Spinal cord (tissue), 10 donors: ENCODE measurements at places on chromosomes 13 and 19. TPM values are rescaled to one million over a fixed set of nuclear protein-coding genes. Genes with fewer than 3 reads are reported as not detected.

The ATP8B3 gene
- total RNA-seq, result 1.1 TPM

The CEACAM1 gene
- 0.88 TPM for total RNA-seq

The TMTC4 gene
- 72.1 TPM for total RNA-seq

The OVOL3 gene
- total RNA-seq, result not detected

The LRRC63 gene
- 0.61 TPM for total RNA-seq

The KLK1 gene
- total RNA-seq, result 1.3 TPM

The FARP1 gene
- 60.0 TPM for total RNA-seq

The ADAT3 gene
- 3.0 TPM for total RNA-seq

The F10 gene
- total RNA-seq, result 4.9 TPM

The TSHZ3 gene
- total RNA-seq, result 10.9 TPM

The KCTD4 gene
- total RNA-seq, result 2.1 TPM

The NKG7 gene
- total RNA-seq, result 0.44 TPM

DNA sequence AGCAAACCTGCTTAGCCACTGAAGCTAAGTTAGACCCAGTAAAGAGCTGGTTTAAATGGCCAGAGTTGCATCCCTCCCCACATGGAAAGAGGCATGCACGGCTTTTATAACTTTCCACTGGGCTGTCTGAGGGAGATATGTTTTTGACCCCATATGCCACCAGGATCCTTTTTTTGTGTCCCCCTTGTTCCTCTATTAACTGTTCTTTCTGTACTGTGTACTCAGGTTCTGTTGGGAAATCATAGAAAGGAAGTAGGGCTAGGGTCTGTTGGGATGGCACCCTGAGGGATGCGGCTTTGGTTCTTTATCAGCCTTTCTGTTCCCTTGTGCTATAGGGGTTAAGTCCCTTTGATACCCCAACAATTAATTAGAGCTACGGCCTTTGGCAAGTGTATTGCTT is 12.2 kb upstream of the TM9SF2 start:
- no peak for DNase-seq

DNA sequence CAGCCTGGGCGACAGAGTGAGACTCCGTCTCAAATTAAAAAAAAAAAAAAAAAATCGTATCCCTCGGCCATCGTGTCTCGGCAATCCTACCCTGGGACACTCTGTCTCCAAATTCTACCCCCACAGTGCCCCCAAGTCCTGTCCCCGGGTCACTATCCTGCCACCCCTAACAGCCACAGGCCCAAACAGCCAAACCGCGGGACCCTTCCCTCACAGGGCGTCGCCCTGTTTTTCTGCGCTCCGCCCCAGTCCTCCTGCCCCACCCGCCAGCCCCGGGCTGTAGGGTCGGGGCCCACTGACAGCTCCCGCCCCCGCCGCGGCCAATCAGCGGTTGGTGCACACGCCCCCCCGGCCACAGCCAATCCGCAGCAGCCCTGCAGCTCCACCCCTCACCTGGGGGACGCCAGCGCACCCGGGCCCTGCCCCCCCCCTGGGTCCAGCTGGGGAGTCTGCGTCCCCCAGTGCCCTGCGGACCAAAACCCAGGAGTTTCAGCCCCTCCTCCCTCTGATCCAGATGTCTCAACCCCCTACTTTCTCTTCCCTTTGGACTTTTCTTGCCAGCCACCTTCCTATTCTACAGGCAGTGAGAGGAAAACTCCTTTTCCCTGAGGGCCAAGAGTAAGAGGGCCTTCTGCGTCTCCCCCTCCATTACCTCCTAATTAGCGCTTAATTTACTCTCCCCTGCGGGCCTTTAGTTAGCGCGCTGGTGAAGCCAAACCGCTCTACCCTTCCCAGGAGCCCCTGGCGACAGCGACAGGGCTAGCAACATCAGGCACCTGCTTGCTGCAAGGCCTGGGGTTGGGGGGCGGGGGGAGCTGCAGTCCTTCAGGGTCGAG is 1.5 kb upstream of the BCAT2 start:
- DNase-seq, result peak; percentile 87

DNA sequence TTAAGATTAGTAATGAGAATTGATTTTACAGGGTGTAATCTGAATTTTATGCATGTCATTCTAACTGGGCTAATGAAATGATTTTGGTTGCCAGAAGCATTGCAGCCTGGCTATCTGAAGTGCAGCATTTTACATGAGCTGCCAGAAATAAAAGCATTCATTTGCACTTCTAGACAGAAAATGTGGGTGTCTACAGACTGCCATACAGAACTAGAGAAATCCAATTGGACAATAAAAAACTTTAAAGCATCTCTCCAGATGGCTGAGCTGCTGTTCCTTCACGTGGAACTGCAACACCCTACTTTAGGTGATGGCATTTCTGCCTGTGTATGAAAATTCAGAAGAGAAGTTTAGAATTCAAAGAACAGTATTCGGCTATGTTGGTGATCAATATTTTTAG is 450.1 kb upstream of the SLITRK1 start:
- DNase-seq, result no peak

GRCh38 chr13:60242043-60242595 is 78.4 kb upstream of the DIAPH3 start:
- DNase-seq, result no peak

DNA sequence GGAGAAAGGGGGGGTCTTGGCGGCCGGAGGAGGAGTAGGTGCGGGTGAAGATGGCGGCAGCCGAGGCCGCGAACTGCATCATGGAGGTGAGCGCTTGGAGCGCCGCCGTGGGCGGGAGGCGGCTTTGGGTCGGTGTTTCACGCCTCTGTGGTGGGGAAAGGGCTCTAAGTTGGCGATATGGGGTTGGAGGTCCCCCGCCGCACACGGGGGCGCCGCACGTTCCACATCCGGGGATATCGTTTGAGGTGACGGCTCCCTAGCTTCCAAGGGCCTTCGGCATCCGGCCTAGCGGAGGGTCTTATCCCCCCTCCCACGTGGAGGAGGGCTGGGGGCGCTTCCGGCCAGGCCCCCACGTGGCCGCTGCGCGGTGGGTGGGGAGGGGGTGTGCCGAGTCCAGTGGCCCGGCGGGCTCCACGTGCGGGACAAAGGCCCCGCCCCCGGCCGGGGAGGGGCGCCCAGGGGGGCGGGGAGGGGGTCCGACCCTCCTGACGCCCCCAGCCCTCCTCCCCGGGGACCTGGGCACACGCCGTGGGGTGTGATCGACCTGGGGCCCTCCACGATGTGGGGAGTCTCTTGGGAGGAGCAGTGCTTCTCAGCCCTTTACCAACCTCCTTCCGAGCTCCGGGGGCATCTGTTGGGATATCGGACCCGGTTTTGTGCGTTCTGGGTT is at the start of gene PRMT1:
Gene PRMT1 (plus strand): TSS at position 41 of the 670 bp plus-strand sequence. CDS start 10 bp downstream, at position 51.
- no peak for DNase-seq

GRCh38 chr13:112964971-112965492 is 4.0 kb upstream of the MCF2L start:
- DNase-seq, result no peak

DNA sequence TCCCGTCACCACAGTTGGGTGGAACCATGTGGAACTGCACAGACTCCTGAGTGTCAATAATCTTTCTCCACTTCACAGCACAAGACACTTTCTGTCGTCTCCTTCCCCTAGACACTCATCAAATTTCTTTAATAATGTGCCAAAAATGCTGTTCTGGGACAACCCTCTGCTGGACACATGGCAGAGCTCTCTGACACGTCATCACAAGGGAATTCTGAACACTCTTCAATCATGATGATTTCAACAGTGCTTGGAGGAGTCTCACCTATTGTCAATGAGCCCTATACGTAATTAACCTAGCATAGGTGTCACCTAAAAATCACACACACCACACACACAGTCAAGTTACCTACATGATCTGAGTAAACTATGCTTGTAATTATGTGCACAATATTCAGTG is 141.3 kb downstream of the STOML3 start:
- DNase-seq, result no peak

DNA sequence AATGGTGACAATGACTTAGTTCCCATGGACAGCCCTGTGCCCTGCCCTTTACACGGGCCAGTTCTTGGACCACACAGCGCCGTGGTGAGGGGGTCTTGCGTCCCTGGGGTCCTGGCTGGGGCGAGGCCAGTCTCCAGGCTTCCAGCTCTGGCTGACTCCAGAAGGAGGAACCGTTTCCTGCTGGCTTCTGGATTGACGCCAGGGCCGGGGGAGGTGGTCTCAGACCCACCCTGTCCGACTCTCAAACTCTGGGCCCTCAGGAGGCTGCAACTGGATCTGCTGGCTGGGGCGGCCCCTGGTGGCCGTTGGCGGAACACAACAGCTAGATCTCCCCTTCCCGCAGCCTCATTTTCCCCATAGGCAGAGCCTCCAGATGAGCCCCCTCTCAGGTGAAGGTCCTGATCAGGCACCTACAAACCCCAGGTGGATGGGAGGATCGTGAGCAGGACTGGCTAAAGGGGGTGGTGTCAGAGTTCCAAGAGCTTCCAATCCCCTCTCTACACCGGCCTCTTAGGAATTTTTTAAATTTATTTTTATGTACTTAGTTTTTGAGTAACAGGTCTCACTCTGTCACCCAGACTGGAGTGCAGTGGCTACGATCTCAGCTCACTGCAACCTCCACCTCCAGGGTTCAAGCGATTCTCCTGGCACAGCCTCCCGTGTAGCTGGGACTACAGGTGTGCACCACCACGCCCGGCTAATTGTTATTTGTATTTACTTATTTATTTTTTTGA is 8.0 kb downstream of the CCDC194 start:
- no peak for DNase-seq

- DNase-seq, result no peak
These were observed 270.2 kb downstream of the LMO7 start for GRCh38 chr13:75906315-75906714.

DNA sequence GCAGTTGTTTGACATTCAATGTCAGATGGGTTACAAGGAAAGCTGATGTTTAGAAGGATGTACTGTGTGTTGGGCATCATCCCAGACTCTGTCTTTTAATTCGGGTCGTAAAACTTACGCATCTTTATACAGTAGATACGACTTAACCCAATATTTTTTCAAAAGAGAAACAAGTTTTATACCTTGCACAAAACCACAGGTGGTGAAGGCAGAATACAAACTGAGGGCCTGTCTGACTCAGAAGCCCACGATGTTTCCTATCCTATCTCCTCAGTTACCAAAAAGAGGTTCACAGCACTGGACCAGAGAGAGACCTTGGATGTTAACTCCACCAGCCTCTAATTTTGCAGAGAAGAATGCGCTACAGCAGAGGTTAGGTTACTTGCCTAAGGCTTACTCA is 477.0 kb downstream of the FOXO1 start:
- DNase-seq, result no peak

DNA sequence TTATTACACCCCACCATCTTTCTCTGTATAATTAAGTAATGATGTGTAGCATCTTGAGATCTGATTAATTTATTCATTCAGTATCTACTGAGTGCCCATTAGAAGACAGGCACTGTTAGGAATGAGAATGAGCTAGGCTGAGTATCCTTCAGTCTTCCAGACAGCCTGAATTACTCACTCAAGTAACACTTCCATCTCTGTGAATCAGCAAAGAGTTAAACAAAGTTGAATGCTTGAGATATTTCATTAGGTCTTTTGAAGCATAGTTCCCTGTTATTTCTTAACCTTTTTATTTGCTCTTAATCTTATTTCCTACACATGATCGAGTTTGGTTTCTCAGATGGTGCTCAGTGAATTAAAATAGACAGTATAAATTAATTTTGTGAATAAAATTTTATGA is 413.7 kb downstream of the DCT start:
- DNase-seq, result no peak

- DNase-seq, result no peak
These were observed 97.5 kb downstream of the SLC10A2 start for GRCh38 chr13:102968572-102969228.

GRCh38 chr19:39401549-39402345 is 4.9 kb upstream of the ZFP36 start:
- DNase-seq, result no peak

DNA sequence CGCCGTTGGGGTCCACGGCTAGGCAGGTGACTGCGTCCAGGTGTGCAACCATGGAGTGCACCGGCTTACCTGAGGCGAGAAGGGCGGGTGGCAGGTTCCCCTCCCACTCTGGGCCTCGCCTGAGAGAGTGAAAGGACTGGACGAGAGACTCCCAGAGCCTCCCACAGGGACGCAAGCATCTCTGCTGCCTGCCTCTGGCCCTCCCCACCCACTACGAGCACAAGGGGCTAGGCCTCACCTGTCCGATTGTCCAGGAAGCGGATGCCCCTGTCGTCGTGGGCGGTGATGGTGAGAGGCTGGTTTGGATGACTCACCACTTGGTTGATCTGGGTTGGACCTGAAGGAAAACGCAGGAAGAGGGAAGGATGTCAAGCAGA is 5.1 kb upstream of the PRKD2 start:
- no peak for DNase-seq

DNA sequence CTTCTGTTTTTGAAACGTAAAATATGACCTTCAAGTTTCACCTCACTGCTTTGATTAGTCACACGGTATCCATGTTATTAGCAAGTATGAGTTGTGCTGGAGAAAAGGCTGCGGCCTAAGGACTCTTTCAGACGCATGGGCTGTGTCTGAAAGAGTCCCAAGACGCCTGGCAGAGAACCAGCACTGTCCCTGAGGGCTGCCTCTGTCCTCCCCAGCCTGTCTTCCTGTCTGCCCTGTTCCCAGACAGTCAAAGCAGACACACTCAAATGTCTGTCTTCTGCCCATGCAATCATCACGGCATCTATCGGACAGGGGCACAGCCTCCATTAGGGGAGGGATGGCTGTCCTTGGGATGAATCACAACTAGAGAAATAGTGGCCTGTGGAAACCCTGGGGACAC is 65.5 kb downstream of the DPY19L3 start:
- DNase-seq, result no peak

DNA sequence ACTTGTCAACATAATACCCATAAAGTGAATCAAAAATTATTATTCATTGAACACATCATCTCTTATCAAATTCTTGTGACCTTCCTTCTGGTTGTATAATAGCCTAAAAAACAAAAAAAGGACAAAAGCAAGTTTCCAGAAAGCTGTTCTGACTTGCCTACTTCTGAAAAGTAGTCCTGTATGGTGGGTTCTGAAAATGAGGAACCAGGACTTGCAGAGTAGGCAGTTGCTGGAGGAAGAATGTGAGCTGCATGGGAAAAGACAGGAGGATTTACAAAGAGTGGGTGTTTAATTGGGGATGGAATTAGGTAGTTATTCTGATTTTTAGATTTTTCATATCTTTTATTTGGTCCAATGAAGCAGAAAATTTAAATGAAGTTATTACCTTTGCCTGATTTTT is 56.7 kb downstream of the RCBTB2 start:
- no peak for DNase-seq

DNA sequence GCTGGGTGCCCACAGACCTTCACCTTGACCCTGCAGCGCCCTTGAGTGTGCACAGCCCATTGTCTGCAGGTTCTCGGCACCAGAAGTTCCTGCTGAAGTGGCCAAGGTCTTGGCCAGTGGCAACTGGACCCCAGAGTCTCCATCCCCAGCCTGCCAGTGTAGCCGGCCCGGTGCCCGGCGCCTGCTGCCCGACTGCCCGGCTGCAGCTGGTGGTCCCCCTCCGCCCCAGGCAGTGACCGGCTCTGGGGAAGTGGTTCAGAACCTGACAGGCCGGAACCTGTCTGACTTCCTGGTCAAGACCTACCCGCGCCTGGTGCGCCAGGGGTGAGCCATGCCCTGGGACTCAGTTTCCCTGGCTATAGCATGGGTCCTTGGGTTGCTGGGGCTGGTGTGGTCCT is 11.9 kb upstream of the ARHGAP45 start:
- no peak for DNase-seq
